ENCODE measurements at places on chromosomes 11 and 22.

DNA sequence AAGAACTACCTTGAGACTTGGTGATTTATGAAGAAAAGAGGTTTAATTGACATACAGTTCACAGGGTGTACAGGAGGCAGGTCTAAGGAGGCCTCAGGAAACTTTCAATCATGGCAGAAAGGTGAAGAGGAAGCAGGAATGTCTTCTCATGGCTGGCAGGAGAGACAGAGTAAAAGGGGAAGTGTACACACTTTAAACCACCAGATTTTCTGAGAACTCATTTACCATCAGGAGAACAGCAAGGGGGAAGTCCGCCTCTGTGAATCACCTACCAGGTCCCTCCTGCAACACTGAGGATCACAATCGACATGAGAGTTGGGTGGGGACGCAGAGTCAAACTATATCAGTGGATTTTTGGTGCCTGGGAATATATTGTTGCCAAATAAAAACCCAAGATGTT lies 40.3 kb upstream of the OR5D13 start:
- no peak for DNase-seq

- DNase-seq: no peak
Measured at GRCh38 chr11:125554038-125554437, 15.2 kb upstream of the EI24 start.

- DNase-seq: no peak
Measured at GRCh38 chr22:44964722-44965078, 45.1 kb downstream of the PHF21B start.

DNA sequence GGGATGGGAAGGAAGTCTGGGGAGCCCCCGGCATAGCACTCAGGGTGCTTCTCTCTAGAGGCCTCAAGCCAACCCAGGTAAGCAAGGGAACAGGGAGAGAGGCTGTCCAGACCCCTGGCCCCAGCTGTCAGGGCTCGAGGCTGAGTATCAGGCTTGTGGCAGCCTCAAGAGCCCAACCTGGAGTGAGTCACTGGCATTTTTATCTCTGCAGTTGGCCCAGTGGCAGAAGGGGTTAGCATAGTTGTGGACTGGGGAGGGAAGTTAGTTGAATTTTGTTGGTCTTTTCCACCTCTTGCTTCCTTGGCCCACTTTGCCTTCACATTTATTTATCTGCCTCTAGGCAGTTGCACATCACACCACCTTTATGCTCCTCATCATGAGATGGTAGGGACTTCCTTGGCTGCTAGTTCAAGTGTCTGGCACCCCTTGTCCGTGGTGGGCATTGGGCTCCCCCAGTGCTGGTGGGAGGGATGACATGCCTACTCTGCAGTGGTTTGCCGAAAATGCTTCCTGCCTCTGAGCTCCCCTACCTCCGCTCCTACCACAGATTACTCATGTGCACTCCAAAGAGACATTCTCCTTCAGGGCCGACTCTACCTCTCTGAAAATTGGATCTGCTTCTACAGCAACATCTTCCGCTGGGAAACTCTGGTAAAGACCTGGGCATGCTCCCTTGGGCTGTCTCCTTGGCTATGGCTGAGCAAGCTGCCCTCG lies 60.1 kb downstream of the SCN3B start:
- DNase-seq: no peak

DNA sequence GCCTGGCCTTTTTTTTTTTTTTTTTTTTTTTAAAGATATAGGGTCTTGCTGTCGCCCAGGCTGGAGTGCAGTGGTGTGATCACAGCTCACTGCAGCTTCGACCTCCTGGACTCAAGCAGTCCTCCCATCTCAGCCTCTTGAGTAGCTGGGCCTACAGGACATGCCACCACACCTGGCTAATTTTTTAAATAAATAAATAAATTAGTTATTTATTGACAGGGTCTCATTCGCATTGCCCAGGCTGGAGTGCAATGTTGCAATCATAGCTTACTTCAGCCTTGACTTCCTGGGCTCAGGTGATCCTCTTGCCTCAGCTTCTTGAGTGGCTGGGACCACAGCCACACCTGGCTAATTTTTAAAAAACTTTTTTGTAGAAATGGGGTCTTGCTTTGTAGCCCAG lies 10.5 kb downstream of the AP2A2 start:
- no peak for DNase-seq

- DNase-seq: peak; percentile 63
Measured at GRCh38 chr11:10302744-10303557, 1.9 kb upstream of the ADM start.

DNA sequence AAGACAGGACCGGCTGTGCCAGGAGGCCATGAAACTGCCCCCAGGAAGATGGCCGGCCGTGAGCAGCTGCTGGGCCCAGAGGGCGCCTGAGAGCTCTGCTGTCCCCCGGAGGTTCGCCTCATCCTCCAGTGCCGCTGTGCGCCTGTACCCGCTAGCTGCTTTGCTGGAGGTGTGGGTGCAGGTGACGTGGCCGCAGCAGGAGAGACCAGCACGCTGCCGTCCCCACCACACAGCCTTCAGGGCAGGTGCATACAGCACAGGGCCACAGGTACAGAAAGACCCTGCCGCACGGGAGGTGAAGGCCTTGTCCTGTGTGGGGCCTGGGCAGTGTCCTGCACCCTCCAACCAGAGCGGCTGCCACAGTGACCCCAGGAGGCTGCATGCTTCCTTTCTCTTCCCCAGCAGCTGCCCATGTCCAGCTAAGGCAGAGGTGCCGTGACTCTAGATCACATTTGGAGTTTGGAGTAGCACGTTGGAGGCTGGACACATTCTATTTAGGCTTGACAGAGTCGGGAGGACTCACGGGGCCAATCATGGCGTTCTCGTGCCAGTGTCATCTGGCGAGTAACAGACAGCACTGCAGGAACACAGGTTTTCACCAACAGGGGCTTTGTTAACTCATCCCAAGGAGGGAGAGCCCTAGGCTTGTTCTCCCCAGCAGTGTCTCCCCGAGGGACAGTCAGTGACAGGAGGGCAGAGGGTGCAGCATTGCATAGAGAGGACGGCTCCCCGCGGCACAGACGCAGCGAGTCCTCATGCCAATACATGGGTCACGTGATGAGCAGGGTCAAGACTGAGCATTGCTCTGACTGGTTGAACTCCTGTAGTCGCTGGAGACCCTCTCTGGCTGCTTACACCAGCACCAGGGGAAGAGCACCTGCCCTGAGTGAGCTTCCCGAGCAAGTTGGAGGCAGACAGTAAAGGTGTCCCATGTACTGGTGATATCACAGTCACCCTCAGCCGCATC lies 18.7 kb upstream of the PANX2 start:
- no peak for DNase-seq

DNA sequence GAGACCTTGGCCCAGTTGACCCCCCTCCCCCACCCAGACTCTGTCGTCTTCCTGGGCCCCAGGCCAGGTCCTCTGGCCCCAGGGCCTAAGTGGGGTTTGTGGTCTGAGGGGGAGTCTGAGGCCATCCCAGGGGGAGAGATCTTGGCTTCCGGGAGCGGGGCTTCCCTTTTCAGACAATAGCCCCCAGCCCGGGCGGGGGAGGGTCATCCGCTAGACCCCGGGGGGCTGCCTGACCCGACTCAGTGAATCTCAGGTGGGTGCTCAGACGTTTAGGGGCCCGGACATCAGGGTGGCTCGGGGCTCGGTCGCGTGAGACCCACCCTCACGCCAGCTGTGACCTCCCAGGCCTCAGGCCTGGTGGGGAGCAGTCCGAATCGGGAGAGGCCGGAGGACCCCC lies 609 bp downstream of the MAPK11 start:
- DNase-seq: no peak

- DNase-seq: no peak
Measured at GRCh38 chr11:2314136-2314524, 12.3 kb downstream of the TSPAN32 start.

GRCh38 chr11:108474664-108475463 lies 7.5 kb upstream of the C11orf65 start:
- no peak for DNase-seq

Data from stimulated activated naive CD4-positive, alpha-beta T cell treated with Interleukin-2 at 50 U/mL for 16 hours (primary cell).